ENCODE measurements at places on chromosomes 12 and 14.

DNA sequence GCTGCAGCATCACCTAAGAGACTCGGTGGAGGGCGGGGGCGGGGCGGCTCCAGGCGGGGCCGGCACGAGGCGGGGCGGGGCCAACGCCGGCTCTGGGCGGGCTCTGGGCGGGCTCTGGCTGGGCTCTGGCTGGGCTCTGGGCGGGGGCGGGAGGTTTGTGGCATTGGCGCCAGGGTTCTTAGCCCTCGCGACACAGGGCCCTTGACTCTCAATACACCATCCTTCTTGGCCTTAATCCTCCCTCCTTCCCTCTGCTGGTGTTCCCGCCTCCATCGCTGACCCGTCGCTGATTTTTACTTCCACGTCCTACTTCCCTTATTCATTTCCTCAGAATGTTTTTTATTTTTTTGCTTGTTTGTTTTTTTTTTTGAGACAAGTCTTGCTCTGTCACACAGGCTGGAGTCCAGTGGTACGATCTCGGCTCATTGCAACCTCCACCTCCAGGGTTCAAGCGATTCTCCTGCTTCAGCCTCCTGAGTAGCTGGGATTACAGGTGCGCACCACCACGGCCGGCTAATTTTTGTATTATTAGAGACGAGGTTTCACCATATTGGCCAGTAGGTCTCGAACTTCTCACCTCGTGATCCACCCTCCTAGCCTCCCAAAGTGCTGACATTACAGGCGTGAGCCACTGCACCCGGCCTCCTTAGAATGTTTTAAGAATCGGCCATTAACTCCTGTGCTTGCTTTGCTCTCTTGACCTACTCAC lies at the start of gene BLTP3B:
TSS of gene BLTP3B (minus strand) at position 24 of the 709 bp plus-strand sequence. CDS start 239 bp downstream, outside the sequence.
- no peak for DNase-seq

DNA sequence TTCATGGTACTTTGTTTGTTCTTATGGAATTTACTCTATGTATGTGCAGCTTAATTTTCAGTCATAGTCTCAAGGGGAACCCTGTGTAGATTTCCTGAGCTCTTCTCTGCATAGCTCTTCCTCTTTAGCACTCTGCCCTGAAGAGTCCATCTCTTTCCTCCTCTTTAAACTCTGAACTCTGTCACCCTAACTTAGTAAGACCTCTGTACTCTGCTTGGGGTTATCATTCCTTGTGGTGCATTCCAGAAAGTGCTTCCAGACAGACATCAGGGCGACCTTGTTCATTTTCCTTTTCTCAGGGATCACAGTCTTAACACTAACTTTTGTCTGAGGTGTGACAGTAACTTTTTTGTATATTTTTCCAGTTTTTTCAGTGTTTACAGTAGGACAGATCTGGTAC lies 179.3 kb downstream of the RAD51B start:
- no peak for DNase-seq

GRCh38 chr12:5259523-5259922 lies 172.4 kb upstream of the NTF3 start:
- DNase-seq: no peak

- DNase-seq: no peak
Observed at GRCh38 chr12:103779410-103780092, 61.5 kb downstream of the NT5DC3 start.

GRCh38 chr14:36818794-36819384 lies 157.2 kb downstream of the PAX9 start:
- no peak for DNase-seq

Measured in fibroblast of skin of left biceps (primary cell).